Stimulated activated CD8-positive, alpha-beta memory T cell treated with anti-CD3 and anti-CD28 coated beads, Interleukin-4, amount 100 ng/mL, for 1 hour (primary cell): ENCODE measurements at places on chromosomes 1 and 21.

GRCh38 chr1:97668945-97669344, 251.9 kb downstream of the DPYD start:
- DNase-seq = no peak

GRCh38 chr1:75129983-75130789, 4.0 kb upstream of the LHX8 start:
- no peak for DNase-seq

DNA sequence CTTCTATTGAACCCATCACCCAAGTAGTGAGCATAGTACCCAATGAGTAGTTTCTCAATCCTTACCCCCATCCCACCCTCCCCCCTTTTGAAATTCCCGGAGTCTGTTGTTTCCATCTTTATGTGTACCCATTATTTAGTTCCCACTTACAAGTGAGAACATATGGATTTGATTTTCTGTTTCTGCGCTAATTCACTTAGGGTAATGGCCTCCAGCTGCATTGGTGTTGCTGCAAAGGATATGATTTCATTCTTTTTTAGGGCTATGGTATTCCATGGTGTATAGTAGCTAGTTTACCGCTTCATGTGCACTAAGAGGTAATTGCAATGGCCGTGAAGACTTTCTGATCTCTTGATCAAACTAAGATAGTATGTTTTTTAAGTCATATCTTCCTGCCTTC, 107.5 kb upstream of the SERTAD4 start:
- DNase-seq = no peak

- DNase-seq = no peak
Observed at GRCh38 chr1:42943166-42943565, 15.5 kb downstream of the SLC2A1 start.

GRCh38 chr1:27275696-27276095, 41.3 kb downstream of the WDTC1 start:
- DNase-seq = no peak

DNA sequence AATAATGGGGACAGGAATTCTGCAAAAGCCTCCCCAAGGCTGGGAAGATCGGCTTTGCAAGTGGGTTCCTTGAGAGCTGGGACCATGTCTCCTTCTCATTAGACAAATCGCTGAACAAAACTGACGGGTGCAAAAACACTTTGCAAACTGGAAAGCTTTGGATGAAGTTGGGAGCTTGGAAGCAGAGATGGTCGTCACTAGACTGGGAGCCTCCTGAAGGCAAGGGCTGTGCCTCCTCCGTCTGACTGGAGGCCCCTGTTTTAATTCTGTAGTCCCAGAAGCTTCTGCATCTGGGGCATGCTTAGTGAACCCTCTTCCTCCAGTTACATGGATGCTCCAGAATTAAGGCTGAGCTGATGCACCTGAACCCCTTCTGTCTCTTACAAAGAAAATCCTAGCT, 82.3 kb upstream of the IFFO2 start:
- no peak for DNase-seq

- no peak for DNase-seq
Observed at GRCh38 chr1:115833856-115834255, 7.1 kb downstream of the NHLH2 start.

- no peak for DNase-seq
Observed at GRCh38 chr1:181630838-181631237, 147.5 kb downstream of the CACNA1E start.

- no peak for DNase-seq
Observed at GRCh38 chr1:226123591-226124471, 61.3 kb downstream of the H3-3A start.

DNA sequence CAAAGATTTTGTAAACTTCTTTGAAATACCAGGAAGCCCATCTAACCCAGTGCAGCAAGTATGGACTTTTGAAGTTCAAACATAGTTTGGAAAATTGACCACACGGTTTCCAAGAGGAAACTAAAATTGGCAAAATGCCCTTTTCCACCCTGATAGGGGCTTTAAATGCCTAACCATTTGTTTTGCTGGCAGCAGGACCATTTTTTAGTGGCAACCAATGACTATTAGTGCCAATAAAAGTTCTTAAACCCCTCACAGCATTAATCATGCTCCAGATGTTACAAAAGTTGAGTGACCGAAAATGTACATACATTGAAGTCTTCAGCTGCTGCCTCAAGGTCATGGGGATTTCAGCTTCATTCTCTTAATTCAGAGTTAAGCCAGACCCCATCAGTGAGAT, 46.4 kb upstream of the ENAH start:
- no peak for DNase-seq

- no peak for DNase-seq
Observed at GRCh38 chr1:229169399-229169798, 101.5 kb upstream of the RAB4A start.

DNA sequence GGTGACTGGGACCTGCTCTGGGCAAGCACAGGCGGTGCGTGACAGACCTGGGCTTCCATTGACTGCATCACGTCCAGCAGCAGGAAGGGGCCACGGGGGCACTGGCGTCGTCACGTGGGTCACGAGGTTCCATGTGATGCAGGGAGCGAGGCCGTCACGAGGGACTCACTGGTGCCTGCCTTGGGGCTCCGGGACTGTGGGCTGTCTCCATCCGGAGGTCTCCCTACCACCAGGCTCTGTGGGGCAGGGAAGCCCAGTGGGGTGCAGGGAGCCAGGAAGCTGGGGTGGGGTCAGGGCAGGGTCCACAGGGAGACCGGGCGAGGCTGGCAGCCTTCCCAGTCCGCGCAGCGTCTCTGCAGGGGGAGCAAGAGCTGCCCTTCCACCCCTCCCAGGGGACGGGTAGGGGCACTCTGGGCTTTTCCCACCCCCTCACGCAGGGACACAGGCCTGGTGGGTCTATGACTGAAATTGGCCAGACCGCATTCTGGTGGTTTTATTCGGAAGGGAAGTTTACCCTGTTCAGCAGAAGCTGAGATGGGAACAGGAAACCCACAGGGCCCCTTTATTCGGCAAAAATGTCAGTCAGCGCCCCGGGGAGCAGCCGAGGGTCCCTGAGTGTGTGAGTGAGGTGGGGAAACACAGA, 416 bp upstream of the TNFRSF14 start:
- DNase-seq = peak; percentile 55

DNA sequence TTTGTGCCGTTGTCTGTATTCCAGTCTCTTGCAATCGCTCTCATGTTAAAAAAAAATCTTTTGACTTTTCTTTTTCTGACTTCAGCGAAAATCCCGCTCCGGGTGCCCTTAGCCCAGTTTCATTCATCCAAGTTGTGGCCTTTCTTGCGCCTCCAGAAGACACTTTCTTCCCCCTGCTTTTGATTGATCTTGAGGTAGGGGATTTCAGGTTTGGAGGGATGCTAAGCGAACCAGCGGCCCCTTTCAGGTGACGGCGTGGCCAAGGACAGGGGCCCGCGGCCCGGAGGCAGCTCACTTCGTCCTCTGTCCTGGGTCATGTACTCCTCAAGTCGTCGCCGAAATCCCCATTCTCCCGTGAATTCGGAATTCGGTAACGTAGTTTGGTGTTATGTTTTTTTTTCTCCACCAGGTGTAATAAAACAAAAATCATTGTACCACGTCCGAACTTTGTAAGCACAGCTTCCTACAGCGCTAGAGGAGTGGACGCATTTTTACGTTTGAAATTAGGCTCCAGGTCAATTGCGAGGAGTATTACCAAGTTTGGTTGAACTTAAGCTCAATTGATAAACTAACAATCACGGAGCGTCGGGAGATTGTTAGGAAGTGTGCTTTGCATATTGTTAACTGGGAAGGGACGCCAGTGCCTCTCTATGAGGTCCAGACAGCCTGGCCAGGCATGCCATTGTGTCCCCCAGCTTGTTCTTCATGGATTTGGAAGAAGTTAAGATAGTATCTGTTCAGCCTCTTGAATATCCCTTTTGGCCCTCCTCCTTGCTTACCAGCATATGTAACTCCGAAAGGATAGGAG, 1.1 kb downstream of the MRPS6 start:
- no peak for DNase-seq

DNA sequence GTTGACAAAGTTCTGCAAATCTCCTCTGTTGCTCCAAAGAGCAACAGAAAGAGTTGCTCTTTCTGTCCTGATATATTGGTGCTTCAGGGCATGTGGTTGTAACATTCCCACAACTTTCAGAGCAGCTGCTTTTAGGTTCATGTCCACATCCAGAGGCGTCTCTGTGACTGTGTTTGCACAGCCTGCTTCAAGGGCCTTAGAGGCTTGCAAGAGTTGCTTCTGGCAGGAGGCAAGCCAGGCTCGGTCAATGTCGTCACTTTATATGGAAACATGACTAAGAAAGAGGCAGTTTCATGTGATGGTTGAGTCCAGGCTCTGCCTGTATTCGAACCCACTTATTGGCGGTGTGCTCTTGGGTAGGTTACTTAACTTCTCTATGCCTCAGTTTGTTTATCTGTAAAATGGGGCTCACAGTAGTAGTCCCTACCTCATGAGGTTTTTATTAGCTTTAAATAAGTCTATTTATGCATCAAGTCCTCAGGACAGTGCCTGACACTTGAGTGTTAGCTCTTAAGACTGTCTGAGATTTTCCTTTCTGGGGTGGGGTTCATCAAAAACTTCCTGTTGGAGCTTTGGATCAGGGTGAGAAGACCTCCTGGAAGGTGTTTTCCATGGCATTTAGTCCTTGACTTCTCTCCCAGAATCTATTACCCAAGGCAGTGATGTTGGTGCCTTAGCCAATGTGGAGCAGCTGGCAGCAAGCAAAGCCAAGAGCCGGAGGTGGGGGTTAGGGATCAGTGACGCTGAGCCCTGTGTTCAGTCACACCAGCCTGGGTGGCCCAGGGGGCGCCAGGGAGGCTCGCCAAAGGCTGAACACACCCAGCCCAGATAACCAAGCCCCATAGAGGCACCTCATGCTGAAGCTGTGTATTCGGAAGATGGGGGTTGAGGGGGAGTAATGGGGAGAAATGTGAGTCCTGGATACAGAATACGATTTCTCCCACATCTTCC, 18.9 kb downstream of the LHX4 start:
- no peak for DNase-seq
